Neural crest cell (in vitro differentiated cells): ENCODE measurements at places on chromosomes 5 and 9. TPM values are rescaled to one million over a fixed set of nuclear protein-coding genes. Genes with fewer than 3 reads are reported as not detected.
A peak's percentile ranks its signal among the peaks of the same experiment; 100 is the strongest.

The CDH18 gene
- 2.1 and 2.2 TPM in 2 replicates for total RNA-seq

The SARDH gene
- 4.5 and 4.6 TPM in 2 replicates for total RNA-seq

- no peak overlapping the region for H3K4me3 ChIP-seq
- peaks cover 5% of the 10 kb centered on the region for H3K36me3 ChIP-seq
- H3K27me3 ChIP-seq = no peaks in the 10 kb centered on the region
- H3K4me1 ChIP-seq = peaks cover 19% of the 10 kb centered on the region
- no peak for DNase-seq
These were observed 13.7 kb downstream of the GLRX start for GRCh38 chr5:95808686-95809413.

DNA sequence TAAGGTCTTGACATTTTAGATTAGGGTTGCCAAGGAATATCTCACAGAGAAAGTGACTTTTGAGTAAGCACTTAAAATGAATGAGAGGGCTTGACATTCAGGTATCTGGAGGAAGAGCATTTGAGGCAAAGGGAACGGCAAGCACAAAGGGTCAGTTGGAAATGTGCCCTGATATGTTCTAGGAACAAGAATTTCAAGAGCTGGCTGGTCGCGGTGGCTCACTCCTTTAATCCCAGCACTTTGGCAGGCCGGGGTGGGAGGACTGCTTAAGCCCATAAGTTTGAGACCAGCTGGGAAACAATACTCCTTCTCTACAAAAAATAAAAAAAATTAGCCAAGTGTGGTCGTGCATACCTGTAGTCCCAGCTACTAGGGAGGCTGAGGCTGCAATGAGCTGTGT is 16.5 kb downstream of the KIAA1958 start:
- DNase-seq = no peak
- H3K27ac ChIP-seq = no peak overlapping the region
- H3K4me1 ChIP-seq = peaks cover 7% of the 10 kb centered on the region
- H3K27me3 ChIP-seq = no peaks in the 10 kb centered on the region

DNA sequence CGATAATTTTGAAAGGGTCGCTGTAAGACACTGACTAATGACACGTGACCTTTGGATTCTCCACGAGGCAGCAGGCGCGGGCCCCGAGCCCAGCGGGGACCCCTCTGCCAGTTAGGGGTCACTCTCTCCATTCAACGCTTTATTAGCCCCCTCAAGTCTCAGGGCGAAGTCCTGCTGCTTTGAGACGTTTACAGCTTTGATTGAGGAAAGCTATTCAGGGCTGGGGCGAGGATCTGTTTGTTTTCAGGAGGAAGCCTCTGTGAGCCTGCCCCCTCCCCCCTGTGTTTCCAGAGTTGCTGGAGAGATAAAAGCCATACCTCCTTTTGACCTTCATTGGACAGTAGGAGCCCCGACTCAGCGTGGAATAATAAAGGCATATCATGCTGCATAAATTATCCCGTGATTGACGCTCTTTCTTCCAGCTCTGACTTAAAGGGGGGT is 31.4 kb upstream of the MSX2 start:
- H3K36me3 ChIP-seq = no peaks in the 10 kb centered on the region
- DNase-seq = peak; percentile 40
- peak overlapping the region; percentile 64 for H3K4me3 ChIP-seq
- H3K27ac ChIP-seq = peak overlapping the region; percentile 73
- peaks cover 54% of the 10 kb centered on the region for H3K4me1 ChIP-seq

DNA sequence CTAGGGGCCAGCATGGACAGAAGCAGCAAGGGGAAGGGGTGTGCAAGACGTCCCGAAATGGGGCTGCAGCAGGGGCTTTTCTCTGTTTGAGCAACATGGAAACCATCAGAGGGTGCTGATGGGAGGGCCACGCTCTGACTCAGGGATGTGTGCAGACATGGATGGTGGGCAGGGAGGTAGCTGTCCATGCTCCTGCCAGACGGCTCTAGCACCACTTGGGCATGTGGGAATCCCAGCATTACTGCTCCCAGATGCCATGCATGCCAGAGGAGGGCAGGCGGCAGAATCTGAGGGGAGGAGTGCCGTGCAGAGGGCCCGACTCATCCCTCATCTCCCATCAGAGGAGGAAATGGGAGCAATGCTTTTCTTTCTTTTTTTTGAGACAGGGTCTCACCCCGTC is 45.6 kb upstream of the SLC25A51 start:
- H3K27me3 ChIP-seq = no peaks in the 10 kb centered on the region
- no peak overlapping the region for H3K4me3 ChIP-seq
- peaks cover 5% of the 10 kb centered on the region for H3K4me1 ChIP-seq
- no peak for DNase-seq

- peak; percentile 45 for DNase-seq
These were observed 597 bp downstream of the NFIL3 start for GRCh38 chr9:91422758-91423711.

DNA sequence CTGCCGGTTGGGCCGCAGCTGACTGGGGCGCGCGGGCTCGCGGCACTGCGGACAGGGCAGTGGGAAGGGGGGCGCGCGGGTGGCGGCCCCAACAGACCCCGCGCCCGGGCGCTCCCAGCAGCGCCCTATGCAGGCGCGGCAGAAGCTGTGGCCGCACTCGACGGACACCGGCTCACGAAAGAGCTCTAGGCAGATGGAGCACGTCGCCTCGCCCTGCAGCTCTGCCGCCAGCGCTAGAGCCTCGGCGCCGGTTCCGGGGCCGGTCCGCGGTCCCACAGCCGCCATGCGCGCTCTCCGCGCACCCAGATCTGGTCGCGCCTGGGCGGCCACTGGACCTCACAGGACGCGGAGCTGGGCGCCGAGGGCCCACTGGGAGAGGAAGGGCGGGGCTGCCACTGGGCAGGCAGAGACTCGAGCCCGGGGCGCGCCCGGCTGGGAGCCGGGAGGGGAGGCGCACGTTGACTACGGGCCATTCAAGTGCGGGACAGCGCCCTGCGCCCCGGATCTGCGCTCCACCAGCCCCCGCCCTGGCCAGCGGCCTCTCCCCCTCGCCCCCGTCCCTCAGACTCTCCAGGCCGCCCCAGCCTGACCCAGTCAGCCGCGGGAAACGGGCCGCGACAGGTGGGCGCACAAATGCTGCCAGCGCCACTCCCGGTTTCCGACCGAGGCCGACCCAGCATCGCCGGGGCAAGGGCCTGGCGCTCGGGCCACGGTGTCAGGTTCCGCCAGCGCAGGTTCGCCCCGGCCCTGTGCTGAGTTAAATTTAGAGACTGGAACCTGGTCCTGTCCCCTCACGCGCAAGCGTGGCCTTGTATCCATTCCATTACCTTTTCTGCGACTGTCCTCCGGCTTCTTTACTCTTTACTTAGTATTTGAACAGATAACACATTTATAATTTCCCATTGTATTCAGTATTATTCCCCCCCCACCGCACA is at the start of gene TRIM7:
Gene TRIM7, minus strand, starts transcription at position 371 of the 935 bp plus-strand sequence. Its CDS starts 86 bp downstream, at position 285.
- H3K27ac ChIP-seq = no peak within 1 kb of the TSS
- H3K27me3 ChIP-seq = peaks cover 78% of the 10 kb centered on the region
- H3K4me1 ChIP-seq = peaks cover 29% of the 10 kb centered on the region

GRCh38 chr5:122835681-122836080 is 9.7 kb upstream of the SNX24 start:
- DNase-seq = no peak
- no peaks in the 10 kb centered on the region for H3K27me3 ChIP-seq
- H3K36me3 ChIP-seq = peaks cover 2% of the 10 kb centered on the region
- no peak overlapping the region for H3K4me3 ChIP-seq
- H3K4me1 ChIP-seq = peaks cover 4% of the 10 kb centered on the region
- H3K27ac ChIP-seq = no peak overlapping the region
